ENCODE measurements at places on chromosomes 11 and 22. TPM values are rescaled to one million over a fixed set of nuclear protein-coding genes. Genes with fewer than 3 reads are reported as not detected.

The PDE3B gene
- 7.4 TPM for total RNA-seq

The SHISAL1 gene
- under 0.01 TPM for total RNA-seq

The ZBED5 gene
- total RNA-seq = 38.3 TPM

The MMP12 gene
- not detected for total RNA-seq

The ANKK1 gene
- total RNA-seq = 0.07 TPM

The TMPRSS4 gene
- not detected for total RNA-seq

The TRIM34 gene
- 8.0 TPM for total RNA-seq

The OR52E8 gene
- total RNA-seq = not detected

The IGSF9B gene
- under 0.01 TPM for total RNA-seq

The VSTM5 gene
- total RNA-seq = 0.13 TPM

The MOV10L1 gene
- total RNA-seq = 44.9 TPM

The PIH1D2 gene
- 1.6 TPM for total RNA-seq

The ASCL3 gene
- not detected for total RNA-seq

The PLAAT5 gene
- total RNA-seq = not detected

The CCDC82 gene
- 51.3 TPM for total RNA-seq

The CST6 gene
- 0.53 TPM for total RNA-seq

The KCNK4 gene
- 0.07 TPM for total RNA-seq

The LRRC4C gene
- total RNA-seq = not detected

The PKDREJ gene
- total RNA-seq = under 0.01 TPM

The OR51I1 gene
- total RNA-seq = not detected

The TMEM151A gene
- total RNA-seq = not detected

The OR10AG1 gene
- total RNA-seq = not detected

The RASD2 gene
- not detected for total RNA-seq

The FAR1 gene
- 161 TPM for total RNA-seq

The SPON1 gene
- not detected for total RNA-seq

The OR6T1 gene
- total RNA-seq = not detected

The BATF2 gene
- 2.0 TPM for total RNA-seq

The SOX10 gene
- not detected for total RNA-seq

The CDC42EP1 gene
- 43.1 TPM for total RNA-seq

The UBQLN3 gene
- not detected for total RNA-seq

The GAL3ST3 gene
- total RNA-seq = 0.36 TPM

The NOX4 gene
- total RNA-seq = 24.9 TPM

The RBMXL2 gene
- 0.40 TPM for total RNA-seq

The FAT3 gene
- total RNA-seq = not detected

The IGSF22 gene
- total RNA-seq = not detected

Measured in thoracic aorta endothelial cell (primary cell).